ENCODE measurements at places on chromosomes 16 and 17.

DNA sequence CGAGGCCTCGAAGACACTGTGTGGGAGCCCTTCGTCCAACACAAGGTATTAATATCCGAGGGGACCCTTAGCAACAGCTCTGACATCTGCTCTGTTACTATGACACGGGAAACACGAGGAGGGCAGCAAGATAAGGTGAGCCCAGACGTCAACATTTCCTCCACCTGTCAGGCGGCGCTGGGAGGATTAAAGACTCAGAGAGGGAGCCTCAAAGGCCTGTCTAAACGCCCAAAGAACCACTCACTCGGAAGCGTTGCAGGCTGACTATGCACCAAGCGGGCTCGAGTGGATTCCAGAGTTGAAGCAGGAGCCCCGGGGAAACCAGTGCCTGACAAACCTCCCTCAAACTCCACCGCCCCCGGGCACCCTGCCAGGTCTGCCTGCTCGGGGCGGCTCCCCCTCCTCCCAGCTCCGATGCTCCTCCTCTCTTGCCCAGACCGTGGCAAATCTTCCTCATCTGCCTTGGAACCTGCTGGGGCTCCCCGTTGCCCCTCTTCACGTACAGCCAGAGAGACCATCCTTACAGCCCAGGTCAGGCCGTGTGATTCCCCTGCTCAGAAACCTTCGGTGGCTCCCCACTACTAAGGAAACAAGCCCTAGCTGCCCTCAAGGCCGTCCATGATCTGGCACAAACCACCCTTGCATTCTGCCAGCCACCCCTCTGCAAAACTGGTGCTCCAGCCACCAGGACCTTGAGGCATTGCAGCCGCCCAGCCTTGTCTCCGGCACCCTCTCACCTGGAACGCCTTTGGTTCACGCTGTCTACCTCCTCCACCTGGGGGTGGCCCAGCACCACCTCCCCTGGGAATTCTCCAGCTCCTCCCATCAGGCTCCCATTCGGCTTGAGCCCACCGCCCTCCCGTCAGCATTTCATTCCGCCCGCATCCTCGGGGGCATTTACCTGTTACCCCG lies 16.2 kb downstream of the RPH3AL start:
- DNase-seq = peak; percentile 37

- peak; percentile 73 for DNase-seq
Measured at GRCh38 chr17:31499771-31500554, 108.5 kb downstream of the RAB11FIP4 start.

- no peak for DNase-seq
Measured at GRCh38 chr16:54484700-54485099, 198.1 kb upstream of the IRX3 start.

GRCh38 chr16:51449441-51449840 lies 298.4 kb upstream of the SALL1 start:
- no peak for DNase-seq

DNA sequence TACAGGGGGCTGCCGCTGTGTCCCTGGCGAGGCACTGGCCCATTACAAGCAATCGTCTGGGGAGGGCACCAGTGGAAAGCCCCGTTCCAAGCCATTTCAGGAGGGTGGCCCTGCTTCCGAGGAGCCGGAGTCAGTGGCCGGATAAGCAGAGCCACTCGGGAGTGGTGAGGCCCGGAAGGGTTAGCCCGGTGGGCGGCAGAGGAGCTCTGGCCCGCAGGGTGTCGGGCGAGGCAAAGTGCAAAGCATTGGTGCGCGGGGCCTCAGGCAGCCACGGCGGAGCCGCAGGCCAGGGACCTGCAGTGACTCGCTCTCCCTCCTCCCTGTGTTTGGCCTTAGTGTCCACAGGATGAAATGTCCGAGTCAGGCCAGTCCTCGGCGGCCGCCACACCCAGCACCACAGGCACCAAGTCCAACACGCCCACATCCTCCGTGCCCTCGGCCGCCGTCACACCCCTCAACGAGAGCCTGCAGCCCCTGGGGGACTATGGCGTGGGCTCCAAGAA lies 24.6 kb downstream of the NME3 start:
- no peak for DNase-seq

- DNase-seq = no peak
Measured at GRCh38 chr16:67114793-67115192, 5.1 kb downstream of the PHAF1 start.

- no peak for DNase-seq
Measured at GRCh38 chr17:72472106-72472505, 351.3 kb downstream of the SOX9 start.

GRCh38 chr17:35315283-35315682 lies 58.1 kb downstream of the SLFN11 start:
- no peak for DNase-seq

DNA sequence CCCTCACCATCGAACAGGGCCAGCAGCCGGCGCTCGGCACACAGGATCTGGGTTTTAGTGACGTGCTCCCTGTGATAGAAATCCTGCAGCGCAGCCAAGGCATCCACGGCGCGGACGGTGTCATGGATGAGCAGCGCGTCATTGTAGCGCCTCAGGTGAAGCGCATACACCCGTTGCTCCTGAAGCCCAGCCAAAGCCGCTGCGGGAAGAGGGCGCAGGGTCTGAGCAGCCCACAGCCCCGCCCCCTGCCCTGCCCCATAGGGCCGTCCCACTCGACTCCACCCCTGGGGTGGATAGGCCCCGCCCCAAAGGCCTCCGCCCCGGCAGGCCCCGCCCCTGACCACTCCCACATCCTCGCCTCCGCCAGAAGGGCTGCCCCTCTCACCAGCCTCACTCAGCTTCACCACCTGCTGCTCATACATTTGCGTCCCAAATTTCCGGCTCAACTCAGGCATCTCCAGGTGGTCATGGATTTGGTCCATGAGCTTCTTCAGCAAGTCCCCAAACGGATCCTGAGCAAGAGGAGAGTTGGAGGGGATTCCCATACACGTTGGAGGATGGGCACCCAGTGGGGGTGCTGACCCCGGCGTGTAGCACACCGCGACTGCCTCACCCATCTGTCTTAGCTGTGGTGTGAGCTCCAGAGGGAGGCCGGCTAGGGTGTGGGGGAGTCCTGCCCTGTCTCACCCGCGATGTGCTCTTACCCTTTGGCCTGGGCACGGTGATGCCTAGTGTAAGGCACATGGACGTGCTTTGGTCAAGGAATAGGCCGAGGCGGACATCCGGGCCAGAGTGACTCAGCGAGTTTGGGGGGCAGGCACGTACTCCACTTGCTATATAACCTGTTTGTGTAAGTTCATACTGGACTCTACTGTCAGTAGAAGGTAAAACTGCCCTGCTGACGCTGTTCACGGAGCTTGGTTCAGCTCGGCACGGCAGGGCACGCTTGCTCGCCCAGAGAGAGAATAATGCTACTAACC lies 4.6 kb downstream of the DHX58 start:
- peak; percentile 97 for DNase-seq

DNA sequence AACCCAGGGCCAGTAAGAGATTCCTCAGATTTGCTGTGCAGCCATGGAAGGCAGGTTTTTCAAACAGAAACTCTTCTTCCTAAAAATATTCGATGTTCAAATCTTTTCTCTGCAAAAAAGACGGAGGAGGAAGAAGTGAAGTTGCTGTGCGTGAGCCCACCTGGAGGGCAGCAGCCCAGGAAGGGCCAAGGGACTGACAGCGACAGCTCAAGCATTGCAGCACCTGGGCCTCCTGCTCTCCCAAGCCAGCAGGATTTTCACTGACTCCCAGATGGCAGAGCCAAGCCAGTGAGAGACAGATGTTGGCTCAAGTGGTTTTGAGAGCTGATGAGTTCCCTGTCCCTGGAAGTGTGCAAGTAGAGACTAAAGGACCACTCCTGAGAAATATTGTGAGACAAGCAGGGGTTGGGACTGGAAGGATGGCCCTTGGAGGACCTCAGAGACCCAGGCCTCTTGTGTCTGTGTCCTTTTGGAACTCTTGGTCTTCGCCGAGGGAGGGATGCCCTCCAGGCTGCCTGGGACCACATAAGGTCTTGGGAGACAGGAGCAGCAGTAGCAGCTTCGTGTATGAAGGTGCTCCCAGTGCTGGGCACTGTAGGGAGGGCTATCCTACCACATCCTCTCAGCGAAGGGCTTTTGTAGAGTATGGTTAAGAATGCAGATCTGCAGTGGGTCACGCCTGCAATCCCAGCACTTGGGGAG lies 29.3 kb upstream of the TNFRSF13B start:
- no peak for DNase-seq

DNA sequence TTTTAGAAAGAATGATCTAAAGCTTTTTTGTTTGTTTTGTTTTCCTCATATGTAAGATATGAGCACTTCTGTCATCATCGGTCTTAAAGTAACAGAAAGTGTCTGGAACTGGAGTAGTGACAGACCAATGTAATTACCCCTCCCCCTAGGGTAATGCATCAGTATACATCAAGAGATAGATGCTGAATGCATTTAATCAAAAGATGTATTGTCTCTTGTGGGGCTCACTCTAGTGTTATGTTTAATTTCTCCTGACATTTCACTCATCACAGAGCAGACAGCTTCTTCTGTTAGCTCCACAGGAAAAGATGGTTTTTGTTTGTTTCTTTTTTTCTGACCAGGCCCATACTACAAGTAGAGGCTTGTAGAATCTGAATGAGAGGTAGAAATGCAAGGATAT lies 168.7 kb upstream of the C17orf78 start:
- DNase-seq = no peak

GRCh38 chr17:46044286-46044928 lies 45.4 kb downstream of the STH start:
- DNase-seq = peak; percentile 51

DNA sequence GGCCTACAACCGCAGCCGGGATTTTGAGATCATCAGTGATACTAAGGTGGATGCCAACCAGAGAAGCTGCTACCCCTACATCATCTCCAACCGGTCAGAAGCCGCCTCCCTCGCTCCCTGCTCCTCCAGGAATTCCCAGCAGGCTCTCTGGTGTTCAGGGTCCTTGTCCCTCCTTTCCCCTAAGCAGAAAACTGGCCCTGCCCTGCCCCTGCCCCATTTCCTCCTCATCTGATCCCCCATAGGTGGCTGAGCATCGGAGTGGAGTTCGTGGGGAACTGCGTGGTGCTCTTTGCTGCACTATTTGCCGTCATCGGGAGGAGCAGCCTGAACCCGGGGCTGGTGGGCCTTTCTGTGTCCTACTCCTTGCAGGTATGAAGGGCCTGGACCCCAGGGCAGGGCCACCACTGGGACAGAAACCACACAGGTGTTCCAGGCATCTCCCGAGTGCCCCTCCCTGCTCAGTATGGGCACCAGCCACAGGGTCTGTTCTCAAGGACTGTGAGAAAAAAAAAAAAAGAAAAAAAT lies 29.8 kb downstream of the ANKRD40 start:
- no peak for DNase-seq

DNA sequence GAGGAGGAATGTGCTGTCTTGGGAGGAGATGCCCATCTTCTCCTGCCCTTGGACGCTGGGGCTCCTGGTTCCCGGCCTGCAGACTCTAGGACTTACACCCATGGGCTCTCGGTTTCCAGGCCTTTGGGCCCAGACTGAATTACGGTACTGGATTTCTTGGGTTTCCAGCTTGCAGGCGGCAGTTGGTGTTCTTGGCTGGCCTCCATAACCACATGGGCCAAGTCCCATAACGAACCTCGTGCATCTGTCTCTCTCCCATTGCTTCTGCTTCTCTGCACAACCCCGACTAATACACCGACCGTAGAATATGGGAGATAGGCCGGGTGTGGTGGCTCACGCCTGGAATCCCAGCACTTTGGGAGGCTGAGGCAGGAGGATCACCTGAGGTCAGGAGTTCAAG lies 162.6 kb downstream of the SDK2 start:
- DNase-seq = no peak

DNA sequence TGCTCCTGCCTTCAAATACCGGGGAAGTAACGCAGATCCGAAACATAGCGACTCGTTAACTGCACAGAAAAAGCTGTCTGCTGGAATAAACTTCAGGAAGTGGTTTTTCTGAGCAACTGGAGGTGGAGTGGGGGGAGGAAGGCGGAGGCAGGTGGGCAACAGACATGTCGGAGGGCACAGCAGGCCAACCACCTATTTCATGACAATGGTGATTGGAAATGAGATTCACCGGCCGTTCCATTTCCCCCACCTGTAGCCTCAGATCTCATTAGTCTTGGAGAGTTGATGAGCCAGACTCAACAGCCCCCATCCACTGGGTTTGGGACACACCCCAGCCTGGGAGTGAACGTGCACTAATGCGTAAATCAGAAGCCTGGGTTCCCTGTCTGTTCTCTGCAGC lies 7.7 kb upstream of the PECAM1 start:
- no peak for DNase-seq

GRCh38 chr16:1157639-1158455 lies 4.9 kb downstream of the CACNA1H start:
- no peak for DNase-seq

DNA sequence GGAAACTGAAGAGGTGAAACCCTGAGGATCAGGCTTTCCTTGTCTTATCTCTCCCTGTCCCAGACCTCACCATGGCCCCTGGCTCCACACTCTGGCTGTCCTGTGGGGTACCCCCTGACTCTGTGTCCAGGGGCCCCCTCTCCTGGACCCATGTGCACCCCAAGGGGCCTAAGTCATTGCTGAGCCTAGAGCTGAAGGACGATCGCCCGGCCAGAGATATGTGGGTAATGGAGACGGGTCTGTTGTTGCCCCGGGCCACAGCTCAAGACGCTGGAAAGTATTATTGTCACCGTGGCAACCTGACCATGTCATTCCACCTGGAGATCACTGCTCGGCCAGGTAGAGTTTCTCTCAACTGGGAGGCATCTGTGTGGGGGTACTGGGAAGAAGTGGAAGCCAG lies 1.4 kb downstream of the CD19 start:
- no peak for DNase-seq

GRCh38 chr17:8392674-8393469 lies 4.8 kb downstream of the RNF222 start:
- DNase-seq = no peak

- DNase-seq = no peak
Measured at GRCh38 chr16:15857724-15858560, 1.1 kb upstream of the MYH11 start.

DNA sequence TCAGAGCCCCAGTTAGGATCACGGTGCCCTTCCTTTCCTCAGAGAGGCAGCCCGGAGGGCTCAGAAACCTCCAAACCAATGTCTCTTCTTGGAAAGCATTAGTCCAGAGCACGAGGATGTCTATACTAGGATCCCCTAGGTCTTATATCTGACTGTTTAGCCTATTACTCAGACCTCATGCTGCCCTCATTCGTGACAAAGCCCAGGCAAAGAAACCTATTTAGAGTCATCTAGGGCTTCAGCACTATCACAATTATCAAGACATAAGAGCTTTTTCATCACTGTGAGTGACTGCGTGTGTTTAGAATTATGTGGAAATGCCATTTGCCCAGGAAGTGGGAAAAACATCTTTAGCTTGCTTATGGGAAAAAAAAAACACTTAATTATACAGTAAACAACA lies 159.8 kb upstream of the NOL11 start:
- DNase-seq = no peak
